Fibroblast of the aortic adventitia (primary cell): ENCODE measurements at places on chromosomes 5 and 9.

DNA sequence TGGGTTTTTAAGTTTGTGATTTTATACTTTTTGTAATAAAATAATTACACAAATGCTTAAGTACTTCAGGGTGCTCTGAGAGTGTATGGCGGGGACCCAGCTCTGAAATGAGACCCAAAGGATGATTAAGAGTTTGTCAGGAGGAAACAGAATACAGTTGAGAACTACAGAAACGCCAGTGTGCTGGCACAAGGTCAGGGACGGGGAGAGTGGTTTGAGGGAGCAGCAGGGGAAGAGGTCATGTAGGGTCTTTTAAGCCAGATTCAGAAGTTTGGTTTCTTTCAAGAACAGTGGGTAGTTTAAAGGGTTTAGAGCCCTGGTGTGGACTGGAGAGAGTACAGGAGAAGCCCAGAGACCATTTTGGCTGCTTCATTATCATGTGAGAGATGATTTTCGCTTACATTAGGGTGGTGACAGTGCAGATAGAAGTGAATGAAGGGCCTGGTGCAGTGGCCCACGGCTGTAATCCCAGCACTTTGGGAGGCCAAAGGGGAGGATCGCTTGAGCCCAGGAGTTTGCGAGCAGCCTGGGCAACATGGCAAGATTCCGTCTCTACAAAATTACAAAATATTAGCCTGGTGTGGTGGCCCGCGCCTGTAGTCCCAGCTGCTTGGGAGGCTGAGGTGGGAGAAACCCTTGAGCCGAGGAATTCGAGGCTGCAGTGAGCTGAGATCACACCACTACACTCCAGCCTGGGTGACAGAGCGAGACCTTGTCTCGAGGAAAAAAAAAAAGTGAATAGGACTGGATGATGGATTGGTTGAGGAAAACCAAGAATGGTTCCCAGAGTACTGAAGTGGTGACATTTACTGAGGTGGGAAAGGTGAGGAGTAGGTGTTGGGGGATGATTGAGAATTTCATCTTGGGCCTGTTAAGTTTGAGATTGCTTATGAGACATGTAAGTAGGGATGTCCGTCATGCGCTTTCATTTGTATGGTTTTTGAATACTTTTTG lies 1.4 kb upstream of the ETF1 start:
- DNase-seq = peak; percentile 51

DNA sequence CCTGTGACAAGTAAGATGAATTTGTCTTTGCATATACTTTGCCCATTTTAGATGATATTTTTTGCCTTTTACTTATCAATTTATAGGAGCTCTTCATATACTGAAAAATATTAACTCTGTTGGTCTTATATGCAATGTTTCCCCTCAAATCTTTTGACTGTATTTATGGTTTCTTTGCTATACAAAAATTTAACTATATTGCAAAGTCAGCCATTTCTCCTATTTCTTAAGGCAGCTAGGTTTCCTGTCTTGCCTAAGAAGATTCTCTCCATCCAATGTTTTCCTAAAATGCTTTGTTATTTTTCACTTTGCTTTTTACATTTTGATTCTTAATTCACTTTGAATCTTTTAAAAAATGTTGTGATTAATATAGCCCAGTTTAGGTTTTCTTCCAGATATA lies 273.1 kb downstream of the NSG2 start:
- DNase-seq = no peak

DNA sequence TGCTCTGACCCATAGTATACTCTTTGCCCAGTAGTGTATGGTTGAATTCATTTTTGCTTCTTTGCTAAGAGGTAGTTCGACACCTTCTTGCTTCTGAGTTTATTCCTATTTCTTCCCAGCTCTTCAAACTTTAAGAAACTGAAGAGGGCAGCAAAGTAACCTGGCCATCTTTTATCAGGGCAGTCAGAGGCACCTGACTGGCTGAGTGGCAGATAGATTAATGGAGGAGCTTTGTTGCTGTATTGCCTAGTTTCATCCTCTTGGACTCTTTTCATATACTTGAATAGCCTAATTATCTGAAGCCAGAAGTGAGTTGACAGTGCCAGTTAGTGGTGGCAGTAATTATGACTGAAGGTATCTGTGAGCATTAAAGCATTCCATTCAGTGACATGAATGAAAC lies 82.5 kb downstream of the UHRF2 start:
- no peak for DNase-seq

- DNase-seq = no peak
Measured at GRCh38 chr5:6483880-6484382, 35.3 kb downstream of the UBE2QL1 start.

GRCh38 chr9:89249001-89249400 lies 62.0 kb upstream of the CKS2 start:
- DNase-seq = no peak

- DNase-seq = no peak
Measured at GRCh38 chr5:67355120-67355713, 158.6 kb upstream of the CD180 start.

DNA sequence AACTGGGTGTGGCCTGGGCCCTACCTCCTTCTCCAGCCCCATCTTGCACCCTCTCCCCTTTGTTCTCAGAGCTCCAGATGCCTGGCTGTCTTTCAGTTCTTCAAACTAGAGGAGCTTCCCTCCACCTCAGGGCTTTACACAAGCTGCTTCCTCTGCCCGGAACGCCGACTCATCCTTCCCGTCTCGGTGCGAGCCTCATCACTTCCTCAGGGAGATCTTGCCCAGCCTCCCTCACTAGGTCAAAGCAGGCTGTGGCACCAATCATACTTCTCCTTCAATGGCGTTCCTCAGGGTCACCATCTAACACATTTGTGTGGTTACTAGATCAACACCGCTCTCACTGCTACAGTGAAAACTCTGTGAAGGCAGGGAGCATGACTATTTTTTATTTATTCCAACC lies 56.2 kb upstream of the ZSWIM6 start:
- peak; percentile 73 for DNase-seq

- no peak for DNase-seq
Measured at GRCh38 chr9:127444283-127444920, 6.8 kb downstream of the RPL12 start.

DNA sequence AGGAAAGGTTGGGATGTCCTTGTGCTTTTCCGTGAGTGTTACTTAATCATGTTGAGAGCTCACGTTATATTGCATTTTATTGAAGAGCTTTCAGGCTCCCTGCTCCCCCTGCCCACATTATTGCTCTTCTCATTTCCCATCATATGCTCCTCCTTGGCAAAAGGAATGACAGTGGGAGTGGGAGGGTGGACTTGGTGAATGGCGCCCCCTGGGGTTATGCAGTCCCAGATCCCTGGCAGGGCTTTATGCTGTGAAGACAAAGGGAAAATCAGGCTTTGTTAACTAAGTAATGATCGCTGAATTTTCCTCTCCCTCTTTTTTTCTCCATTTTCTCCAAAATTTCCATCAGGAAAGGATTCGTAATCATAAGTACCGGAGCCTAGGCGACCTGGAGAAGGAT lies 166.6 kb downstream of the SMARCA2 start:
- DNase-seq = no peak

DNA sequence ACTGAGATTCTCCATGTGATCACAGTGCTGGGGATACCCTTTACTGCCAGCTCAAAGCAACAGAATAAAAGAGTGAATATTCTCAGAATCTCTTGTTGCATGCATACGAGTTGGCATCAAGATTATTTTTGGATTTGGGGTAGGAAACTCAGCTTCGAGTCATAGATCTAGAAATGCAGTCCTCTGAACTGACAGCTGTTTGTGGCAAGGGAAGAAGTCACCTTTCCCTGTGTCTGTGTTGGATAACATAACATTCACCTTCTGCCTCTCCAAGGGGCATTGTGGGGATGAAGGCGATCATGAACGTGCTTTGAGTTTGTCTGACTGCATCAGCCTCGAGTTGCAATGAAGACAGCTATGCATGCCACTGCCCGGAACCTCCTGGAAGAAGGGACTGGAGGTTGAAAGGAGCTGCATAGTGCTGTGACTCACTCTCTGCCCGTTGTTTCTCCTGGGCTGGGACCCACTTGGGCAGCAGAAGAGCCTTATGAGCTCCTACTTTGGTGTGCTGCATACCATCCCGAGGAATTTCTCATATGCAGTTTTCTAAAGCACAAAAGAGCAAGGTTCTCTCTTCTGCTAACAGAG lies 231.7 kb downstream of the ARHGAP26 start:
- peak; percentile 85 for DNase-seq

- no peak for DNase-seq
Measured at GRCh38 chr5:103166706-103167105, 46.6 kb downstream of the PPIP5K2 start.

- DNase-seq = no peak
Measured at GRCh38 chr5:107474716-107475489, 195.8 kb downstream of the EFNA5 start.

GRCh38 chr9:110126499-110126941 lies 81.4 kb downstream of the C9orf152 start:
- no peak for DNase-seq

- peak; percentile 33 for DNase-seq
Measured at GRCh38 chr5:43000111-43000840, 39.8 kb downstream of the ANXA2R start.

- DNase-seq = peak; percentile 72
Measured at GRCh38 chr5:83510260-83510659, 38.7 kb downstream of the VCAN start.

DNA sequence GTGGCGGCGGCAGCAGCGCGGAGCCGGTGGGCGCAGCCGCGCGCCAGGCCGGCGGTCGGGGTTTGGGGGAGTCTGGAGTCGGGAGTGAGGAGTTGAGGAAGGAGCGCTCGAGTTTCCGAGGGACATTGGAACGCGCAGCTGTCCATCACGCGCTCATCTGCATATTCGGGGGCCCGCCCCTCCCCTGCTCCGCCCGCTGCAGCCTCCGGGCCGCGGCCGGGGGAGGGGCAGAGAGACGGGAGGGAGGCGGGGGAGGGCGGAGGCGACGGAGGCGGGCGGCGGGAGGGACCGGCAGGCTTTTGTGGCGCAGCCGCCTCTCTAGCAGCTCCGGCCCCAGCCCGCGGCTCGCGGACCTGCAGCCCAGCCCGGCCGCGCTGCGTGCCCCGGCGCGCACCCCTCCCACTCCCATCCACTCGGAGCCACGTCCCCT lies at the start of gene IRX2:
IRX2 (minus strand) TSS at position 86 of the 430 bp plus-strand sequence. CDS start 264 bp downstream, outside the sequence.
- DNase-seq = peak; percentile 81

- no peak for DNase-seq
Measured at GRCh38 chr5:16548115-16548514, 68.7 kb downstream of the RETREG1 start.

GRCh38 chr5:133995341-133995740 lies 9.4 kb downstream of the VDAC1 start:
- DNase-seq = no peak

DNA sequence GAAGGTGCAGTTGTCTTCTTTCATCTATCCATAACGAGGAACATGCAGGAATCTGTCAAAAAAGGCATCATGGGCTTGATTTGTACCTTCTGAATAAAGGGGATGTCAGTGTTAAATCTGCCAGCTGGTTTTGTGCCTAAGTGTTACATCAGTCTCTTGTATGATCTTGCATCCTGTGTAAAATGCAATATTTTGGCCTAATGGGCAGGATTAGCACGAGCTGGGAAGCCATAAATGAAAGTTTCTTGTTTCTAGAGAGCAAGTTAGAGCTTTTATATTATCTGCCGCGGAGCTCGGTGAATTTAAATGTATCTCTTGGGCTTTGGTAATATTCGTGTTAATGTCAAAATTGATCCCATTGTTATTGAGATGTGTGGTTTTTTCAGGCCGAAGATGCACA lies 526.1 kb upstream of the WWC1 start:
- no peak for DNase-seq

- DNase-seq = peak; percentile 59
Measured at GRCh38 chr5:4572311-4573100, 567.6 kb upstream of the ADAMTS16 start.

- DNase-seq = no peak
Measured at GRCh38 chr9:124507880-124508423, 753 bp upstream of the NR5A1 start.
